ENCODE measurements at places on chromosomes 3 and 15.

GRCh38 chr3:73765878-73766545, 141.3 kb upstream of the PDZRN3 start:
- no peak for DNase-seq

GRCh38 chr3:188881954-188882641, 289.7 kb upstream of the TPRG1 start:
- DNase-seq = no peak

DNA sequence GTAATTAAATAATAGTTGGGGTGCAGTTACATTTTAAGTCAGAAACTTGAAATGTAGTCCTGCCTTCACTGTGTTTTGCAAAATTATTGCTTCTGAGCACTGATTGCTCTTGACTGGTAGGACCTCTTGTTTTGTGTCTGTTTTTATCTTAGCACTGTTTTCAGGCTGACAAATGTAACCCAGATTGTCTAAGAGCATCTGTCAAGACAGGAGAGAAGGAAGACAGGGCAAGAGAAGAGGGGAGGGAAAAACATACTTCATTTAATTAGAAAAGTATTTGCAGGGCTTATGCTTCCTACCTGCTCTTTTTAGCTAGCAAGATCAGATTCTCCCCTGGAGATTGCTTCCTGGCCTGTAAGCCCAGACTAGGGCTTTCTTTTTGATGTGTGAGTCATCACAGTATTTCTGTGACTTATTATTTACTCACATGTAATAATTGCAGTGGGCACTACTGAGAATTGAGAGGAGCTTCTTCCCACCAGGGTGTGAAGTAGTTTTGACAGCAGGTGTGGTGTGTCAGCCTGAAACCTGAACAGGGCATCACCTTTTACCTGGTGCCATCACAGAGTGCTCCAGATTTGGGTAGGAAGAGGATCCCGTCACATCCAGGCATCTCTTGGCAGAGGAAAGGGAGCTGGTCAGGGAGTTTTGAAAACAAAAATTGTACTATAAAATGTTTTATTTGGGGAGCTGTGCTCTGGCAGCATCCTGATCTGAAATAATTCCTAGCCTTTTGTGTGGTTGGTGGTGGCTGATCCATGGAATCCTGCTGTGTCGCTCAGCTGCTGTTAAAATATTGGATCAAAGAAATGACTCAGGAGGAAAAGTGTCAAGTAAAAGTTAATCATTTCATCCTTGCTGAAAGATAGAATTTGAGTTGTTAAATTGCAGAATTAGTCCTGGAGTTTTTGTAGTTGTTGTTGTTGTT, 98.2 kb downstream of the TMEM108 start:
- no peak for DNase-seq

GRCh38 chr3:155393316-155393715, 99.8 kb upstream of the STRIT1 start:
- no peak for DNase-seq

DNA sequence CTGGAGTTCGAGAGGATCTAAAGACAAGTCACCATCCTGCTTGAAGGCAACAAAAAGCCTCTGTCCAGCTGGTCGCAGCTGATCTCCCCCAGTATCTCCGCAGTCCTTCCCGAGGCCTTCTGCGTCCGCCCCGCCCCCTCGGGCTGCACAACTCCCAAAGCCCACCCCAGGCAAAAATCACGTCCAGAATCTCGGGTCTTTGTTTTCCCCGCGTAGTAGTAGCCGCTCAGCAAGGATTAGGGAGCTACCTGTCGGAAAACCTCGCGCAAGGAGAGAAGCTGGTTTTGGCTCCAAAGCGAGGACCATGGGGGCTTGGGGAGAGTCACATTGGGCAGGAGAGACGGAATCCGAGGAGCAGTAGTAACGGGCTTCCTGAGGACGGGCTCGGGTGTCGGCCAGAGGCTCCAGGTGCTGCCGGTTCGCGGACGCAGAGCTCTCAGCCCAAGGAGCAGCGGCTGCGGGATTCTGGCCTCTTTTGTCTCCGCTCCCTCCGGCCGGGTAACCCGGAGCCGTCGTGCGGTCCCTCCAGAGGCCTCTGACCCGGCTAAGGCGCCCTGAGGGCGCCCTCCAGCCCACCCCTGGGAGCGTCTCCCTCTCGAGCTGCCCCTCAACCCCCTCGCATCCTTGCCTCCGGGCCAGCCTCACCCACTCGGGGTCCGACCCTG, 401 bp downstream of the ZSCAN29 start:
- DNase-seq = no peak

- DNase-seq = no peak
These were observed 25.5 kb downstream of the B3GNT5 start for GRCh38 chr3:183278479-183279088.

- peak; percentile 58 for DNase-seq
These were observed at the start of gene MST1R for GRCh38 chr3:49903451-49904424. TSS of gene MST1R (minus strand) at chr3:49903873. CDS start at chr3:49903609, 264 bp downstream.

DNA sequence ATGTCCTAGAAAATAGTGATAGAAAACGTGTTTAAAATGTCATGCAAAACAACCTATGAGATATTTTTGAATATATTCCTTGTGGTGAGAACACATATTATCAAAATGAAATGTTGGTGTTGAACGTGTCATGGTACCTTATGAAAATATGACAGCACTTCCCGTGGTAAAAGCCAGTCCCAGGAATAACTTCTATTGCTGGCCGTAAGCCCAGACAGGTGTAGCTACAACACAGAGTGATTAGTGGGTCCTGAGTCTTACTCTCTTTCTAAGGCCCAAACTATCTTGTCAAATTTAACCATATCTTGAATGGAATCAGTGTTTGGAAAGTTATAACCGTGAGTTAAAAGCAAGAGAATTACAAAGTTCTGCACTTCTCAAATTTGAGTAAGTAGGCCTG, 24.1 kb downstream of the RARB start:
- no peak for DNase-seq

DNA sequence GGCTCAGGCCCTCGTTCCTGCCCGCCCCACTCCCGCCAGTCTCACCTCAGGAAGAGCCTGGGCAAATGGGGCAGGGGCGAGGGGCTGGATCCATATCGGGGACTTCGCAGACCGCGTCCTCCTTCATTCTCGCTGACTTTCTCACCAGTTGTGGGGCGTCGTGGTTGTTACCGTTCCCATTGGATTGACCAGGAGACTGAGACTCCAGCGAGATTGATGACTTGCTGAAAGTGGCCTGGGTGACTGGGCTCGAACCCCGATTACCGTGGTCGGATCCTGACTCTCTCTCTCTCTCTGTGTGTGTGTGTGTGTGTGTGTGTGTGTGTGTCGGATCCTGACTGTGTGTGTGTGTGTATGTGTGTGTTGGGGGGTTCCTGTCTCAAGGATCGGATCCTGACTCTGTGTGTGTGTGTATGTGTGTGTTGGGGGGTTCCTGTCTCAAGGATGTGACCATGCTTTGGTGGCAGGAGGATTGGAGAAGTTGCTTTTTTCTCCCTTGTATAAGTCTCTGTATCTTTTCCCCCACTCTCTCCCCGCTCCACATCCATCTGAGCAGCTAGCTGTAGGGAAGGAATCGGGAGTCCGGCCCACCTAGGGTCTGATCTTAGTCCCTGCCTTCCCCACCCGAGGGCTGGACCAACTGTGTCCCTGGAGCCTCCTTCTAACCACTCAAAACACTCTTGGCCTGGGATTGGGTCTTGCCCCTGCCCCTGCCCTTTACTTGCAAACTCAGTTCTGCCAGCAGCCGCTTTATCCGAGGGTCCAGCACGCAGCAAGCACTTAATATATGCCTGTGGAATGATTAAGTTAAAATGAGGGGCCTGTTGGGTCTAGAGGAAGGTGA, 603 bp downstream of the PLEKHO2 start:
- DNase-seq = no peak

- no peak for DNase-seq
These were observed 618.1 kb downstream of the ZNF385D start for GRCh38 chr3:21132896-21133295.

DNA sequence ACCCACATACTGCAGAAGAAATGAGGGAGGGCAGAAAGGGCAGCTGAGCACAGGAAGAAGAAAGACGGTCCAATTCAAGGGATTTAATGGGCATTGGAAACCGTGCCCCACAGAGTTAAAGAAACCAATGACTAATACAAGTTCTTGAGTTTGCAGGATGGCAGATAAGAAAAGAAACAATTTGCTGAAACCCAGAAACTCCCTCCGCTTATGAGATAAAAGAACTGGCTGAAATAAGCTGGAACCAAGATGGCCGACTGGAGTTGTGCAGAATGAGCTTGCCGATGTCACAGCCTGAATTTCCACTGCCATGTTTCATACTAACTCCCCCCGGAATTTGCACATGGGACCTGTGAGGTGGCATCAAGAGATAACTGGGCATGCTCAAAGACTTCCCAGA, 47.1 kb downstream of the SCAP start:
- DNase-seq = no peak

- no peak for DNase-seq
These were observed 28.7 kb downstream of the SPPL2A start for GRCh38 chr15:50736823-50737222.

DNA sequence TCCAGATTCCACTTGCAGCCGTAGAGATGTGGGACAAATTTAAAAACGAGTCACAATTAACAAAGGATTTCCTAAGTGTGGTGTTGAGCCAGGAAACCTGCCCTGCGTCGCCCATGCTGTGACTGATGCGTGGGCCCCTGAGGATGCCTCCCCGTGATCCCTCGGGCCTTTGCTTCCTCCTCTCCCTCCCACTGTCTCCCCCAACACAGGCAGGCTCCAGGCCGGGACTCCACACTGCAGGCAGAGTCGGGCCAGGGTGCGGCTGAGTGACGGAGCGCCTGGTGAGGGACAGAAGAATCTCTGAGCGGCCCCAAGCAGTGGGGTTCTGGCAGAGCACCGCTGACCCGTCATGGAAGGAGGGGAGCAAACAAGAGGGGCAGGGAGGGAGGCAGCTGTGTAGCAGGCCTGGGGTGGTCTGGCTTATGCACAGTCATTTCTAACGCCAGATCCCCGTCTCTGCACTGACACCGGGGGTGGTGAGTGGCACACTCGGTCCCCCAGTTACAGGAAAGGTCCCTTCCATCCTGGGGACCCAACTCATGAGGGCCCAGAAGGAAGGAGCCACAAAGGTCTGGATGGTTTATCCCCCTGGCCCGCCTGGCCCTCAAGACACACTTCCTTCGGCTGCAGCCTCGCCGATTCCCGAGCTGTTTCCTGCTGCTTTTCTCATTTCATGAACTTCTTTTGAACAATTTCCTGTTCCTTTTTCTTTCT, 91.0 kb downstream of the XXYLT1 start:
- DNase-seq = no peak

- DNase-seq = no peak
These were observed 873.9 kb downstream of the MCTP2 start for GRCh38 chr15:95105229-95105628.

GRCh38 chr15:45023659-45024225, 747 bp downstream of the SORD start:
- DNase-seq = no peak

GRCh38 chr3:56124546-56124945, 343.7 kb downstream of the ERC2 start:
- DNase-seq = no peak

DNA sequence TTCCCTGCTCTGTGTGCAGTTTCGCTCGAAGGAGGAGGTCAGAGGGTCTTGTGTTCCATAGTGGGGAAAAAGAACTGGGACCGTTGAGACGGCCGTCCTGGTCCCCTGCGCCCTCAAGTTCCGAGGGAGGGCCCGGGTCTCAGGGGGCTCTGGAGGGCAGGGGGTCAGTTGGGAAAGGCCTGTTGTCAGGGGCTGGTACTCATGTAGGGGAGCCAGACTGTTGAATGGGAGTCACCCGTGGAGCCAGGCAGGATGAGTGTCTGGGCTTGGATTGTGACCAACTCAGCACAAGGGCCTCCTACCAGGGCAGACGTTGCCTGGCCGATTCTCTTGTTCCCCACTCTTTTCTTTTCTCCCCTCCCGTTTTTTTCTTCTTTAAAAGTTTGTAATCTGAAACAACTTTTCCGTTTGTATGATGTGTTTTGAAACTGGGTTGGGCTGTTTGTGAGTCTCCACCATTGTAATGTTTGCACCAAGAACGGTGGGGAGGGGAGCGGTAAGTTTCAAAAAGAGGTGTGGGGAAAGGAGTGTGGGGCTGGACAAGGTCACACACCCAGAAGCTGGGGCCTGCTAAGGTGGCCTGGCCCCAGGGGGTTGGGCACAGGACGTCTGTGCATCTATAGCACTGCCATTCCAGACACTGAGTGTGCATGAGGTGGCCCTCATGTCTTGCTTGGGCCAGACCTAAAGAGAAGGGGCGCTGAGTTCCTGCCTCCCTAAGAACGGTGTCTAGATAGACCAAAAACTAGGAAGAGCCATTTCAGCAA, 1.1 kb downstream of the CMTM7 start:
- no peak for DNase-seq

- no peak for DNase-seq
These were observed 477.8 kb upstream of the RGMA start for GRCh38 chr15:93566762-93567161.

DNA sequence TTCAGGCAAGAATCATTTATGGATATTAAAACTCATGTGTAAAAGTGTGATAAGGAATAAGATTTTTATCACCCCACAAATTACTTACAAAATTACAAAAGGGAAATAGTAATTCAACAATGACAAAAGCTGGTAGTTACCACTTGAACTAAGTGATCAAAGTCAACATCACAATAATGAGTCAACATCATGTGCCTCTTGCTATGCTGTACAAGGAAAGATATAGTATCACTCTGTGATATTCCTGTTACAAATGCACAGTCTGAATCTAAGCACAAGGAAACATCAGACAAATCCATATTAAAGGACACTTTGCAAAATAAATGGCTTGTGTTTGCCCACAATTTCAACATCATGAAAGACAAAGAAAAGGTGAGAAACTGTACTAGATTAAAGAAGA, 90.5 kb upstream of the PLCL2 start:
- no peak for DNase-seq

GRCh38 chr15:62931650-62932049, 110.9 kb upstream of the TPM1 start:
- DNase-seq = no peak

- no peak for DNase-seq
These were observed 78.6 kb upstream of the ADAMTS9 start for GRCh38 chr3:64766440-64766839.

Measured in activated CD4-positive, CD25-positive, alpha-beta regulatory T cell treated with anti-CD3 and anti-CD28 coated beads, Interleukin-2, amount 50 U/mL, for 16 hours (primary cell).